ENCODE measurements at places on chromosomes 1 and 21.

- no peak for DNase-seq
Measured at GRCh38 chr1:155205035-155205434, 2.7 kb downstream of the THBS3 start.

DNA sequence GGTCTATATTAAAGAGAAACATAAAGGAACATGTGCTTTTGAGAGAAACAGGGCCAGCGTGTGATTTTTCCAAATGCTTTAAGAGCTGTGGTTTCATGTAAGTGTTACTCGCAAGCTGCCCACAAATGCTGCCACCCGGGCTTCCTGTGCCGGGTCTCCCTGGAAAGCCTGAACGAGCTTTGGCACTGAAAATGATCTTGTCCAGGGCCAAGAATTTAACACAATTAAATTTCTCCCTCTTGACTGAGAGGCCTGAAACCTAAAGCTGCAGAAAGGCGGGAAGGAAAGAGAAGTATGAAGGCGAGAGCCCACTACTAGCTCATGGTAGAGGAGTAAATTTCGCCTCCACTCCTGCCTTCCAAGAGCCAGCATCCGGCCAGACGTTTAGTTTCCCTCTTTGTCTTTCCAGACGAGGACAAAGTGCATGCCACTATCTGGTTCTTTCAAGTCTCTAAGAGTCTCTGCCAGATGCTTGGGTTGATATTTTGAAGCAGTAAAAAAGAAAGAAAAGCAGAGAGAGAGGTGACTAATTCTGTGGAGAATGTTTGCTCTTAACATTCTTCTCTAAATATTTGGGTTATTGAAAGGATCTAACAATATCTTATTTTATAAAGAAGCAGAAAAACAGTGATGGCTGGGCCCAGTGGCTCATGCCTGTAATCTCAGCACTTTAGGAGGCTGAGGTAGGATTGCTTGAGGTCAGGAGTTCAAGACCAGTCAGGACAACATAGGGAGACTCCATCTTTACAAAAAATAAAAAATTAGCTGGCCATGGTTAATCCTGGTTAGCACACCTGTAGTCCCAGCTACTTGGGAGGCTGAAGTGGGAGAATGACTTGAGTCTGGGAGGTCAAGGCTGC is 100.0 kb upstream of the HNRNPU start:
- no peak for DNase-seq

GRCh38 chr1:58451560-58452191 is 94.8 kb downstream of the OMA1 start:
- no peak for DNase-seq

- DNase-seq, result no peak
Measured at GRCh38 chr1:90729504-90730242, 12.6 kb upstream of the BARHL2 start.

GRCh38 chr1:198622001-198622400 is 16.8 kb upstream of the PTPRC start:
- DNase-seq, result no peak

DNA sequence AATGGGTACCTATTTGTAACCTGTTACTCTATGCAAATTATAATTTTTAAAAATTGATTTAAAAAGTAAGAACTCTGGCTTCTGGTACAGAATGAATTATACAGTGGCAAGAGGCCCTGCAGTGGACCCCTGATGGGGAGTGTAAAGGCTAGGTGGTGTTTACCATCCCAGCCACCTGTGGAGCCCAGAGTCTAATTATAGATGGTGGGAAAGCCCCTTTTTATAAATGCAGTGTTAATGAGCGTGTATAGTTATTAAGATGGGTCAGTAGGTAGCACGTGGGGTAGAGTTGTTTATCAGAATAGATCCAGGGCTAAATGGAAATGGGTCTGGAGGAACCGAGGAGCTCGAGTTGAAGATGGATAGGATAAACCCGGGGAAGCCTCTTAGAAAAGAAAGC is 13.9 kb upstream of the PRELP start:
- no peak for DNase-seq

Measured in naive thymus-derived CD8-positive, alpha-beta T cell (primary cell).